Stimulated activated CD4-positive, alpha-beta T cell treated with anti-CD3 and anti-CD28 coated beads, Interleukin-12 subunit alpha, Interleukin-12 subunit beta, amount 100 ng/mL, for 4 hours (primary cell): ENCODE measurements at places on chromosomes 4 and X.

DNA sequence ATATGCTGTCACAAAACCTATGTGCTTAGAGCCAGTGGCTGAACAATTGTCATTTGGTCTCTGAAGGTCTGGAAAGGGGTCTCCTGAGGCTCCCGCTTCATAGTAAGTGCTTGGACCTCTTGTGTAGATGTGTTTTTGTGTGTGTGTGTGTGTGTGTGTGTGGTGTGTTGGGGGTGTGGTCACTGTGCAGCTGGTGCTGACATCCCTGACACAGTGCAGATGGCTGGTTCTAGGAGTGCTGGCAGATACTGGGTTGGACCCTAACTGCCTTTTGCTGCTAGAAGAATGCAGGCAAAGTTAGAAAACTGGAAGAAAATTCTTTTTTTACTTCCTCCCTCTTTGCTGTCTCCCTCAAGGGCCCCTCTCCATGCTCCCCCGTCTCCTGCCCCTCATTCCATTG, 1872.6 kb downstream of the ARAP2 start:
- DNase-seq, result no peak

DNA sequence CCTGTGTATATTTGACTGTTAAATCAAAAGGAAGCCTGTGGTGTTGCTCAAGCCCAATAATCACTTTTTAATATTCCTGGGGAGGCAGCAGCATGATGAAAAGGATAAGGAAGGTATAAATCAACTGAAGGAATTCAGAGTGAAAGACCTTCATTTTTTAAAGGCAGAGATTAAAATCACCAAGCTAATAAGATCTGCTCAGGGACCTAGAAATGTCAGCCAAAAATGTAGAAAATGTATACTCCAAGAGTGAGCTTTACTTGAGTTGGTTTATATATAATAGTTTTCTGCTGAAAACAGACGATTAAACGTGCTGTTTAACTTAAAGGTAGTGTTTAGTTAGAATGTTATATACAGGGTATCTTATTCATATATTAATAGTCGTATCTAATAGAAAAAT, 549.3 kb downstream of the IQCM start:
- DNase-seq, result no peak

DNA sequence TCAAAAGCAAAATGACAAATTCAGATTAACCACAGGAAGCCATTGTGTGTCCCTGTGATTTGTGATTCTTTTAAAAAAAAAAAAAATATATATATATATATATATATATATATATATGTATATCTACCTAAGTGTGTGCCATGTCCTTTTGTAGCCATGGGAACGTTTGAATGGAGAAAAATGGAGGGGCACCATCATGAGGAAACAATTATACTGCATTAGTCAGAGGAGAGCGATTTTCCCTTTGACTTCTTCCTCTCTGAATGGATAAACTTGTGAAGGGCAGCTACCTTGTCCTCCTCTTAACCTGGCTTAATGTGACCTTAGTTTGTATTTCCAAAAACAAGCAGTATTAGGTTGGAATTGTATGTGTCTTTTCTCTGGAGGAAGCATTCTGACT, 23.3 kb upstream of the CBLL2 start:
- no peak for DNase-seq

DNA sequence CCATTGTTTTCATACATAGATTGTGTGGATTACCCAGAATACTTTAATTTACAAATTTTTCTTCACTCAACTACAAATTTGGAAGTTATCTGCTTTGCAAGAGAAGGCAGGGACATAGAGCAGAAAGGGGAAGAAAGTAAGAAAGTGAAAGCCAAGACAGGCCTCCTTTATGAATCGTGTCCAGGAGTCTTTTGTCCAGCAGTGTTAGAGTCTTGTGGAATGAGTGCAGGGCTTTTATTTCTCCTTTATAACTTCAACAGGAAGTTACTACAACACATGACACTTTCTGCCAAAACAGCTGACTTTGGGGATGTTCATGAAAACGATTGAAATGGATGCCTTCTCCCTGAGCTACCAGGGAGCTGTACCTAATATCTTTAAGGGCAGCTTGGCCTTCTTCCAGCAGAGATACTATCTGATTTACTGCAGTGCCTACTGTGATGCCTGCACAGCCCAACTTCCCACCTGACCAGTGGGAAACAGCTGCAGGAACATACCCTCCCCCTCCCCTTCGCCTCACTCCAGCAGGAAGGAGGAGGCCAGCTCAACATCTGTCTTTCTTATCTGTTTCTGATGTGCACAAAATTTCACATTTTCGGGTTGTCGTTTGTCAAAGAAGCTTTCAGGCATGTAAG, 557.7 kb upstream of the SLIT2 start:
- no peak for DNase-seq
